ENCODE measurements at places on chromosomes 7 and 10.

DNA sequence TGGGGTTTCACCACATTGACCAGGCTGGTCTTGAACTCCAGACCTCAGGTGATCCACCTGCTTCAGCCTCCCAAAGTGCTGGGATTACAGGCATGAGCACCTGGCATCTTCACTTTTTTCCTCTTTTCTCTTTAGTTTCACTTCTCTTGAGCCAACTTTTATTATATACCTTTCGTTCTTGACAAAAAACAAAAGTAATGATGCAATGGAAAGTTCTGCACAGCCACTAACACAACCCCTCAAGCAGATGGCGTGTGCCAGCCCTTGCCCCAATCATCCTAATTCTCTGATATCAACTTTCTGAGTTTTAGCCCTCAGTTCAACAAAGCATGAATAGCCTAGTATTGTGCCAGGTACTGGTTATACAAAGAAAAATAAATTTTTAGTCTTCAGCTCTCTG is 223.6 kb downstream of the CHCHD3 start:
- no peak for DNase-seq

DNA sequence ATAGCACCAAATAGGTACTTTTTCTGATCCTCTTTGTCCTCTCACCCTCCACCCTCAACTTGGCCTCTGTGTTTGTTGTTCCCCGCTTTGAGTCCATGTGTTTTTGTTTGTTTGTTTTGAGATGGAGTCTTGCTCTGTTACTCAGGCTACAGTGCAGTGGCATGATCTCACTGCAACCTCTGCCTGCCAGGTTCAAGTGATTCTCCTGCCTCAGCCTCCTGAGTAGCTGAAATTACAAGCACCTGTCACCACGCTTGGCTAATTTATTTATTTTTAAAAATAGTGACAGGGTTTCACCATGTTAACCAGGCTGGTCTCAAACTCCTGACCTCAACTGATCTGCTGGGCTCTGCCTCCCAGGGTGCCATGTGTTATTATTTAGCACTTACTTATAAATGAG is 5.3 kb downstream of the ZNF273 start:
- DNase-seq = no peak

- DNase-seq = no peak
These were observed 22.4 kb downstream of the CFAP69 start for GRCh38 chr7:90267263-90267858.

- no peak for DNase-seq
These were observed 639.9 kb downstream of the TYW1 start for GRCh38 chr7:67636348-67637022.
